Activated CD4-positive, alpha-beta memory T cell treated with anti-CD3 and anti-CD28 coated beads, Interleukin-2, amount 10 ng/mL, durations not matched to agents 7 days and 5 days (primary cell): ENCODE measurements at places on chromosomes 6 and 20.

- no peak for DNase-seq
Measured at GRCh38 chr6:111852725-111853124, 20.5 kb downstream of the FYN start.

DNA sequence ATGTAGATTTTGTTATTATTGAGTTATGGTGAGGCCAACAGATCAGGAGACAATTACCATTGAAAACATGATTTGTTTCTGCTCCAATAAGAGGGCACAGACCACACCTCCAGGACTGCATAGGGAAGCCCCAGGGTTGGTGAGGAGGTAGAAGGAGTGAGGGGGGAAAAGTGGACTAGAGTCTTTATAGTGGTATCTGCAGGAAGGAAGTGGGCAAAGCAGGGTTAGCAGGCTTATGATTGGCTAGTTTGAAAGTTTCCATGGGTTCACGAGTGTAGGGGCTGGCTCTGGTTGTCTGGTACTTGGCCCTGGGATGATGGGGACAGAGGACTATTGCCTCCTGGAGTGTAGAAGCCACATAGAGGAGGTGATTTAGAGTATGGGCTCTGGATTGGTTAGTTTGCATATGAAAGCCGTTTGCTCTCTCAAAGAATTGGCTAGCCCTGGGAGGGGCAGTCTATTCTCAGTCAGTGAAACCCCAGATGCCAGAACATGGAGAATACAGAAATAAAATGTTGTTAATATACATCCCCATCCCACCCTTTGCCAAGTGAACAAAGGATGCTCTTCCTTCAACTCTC is 156.6 kb downstream of the KLHL32 start:
- no peak for DNase-seq

DNA sequence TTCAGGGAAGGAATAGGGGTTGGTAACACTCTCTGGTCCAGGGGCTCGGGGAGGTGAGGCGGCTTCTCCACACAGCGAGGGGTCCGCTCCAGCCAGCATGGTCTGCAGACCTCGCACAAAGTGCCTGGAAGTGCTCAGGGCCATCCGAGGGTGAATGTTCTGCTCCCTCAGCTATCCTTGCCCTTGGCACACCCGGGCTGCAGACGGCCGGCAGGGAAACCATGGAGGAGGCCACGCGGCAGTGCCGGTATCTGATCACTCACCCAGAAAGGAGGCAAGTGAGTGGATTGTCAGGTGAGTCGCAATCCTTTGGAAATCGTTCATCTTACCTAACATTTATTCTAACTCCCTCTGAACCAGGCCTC is 62.0 kb downstream of the DLL1 start:
- no peak for DNase-seq

DNA sequence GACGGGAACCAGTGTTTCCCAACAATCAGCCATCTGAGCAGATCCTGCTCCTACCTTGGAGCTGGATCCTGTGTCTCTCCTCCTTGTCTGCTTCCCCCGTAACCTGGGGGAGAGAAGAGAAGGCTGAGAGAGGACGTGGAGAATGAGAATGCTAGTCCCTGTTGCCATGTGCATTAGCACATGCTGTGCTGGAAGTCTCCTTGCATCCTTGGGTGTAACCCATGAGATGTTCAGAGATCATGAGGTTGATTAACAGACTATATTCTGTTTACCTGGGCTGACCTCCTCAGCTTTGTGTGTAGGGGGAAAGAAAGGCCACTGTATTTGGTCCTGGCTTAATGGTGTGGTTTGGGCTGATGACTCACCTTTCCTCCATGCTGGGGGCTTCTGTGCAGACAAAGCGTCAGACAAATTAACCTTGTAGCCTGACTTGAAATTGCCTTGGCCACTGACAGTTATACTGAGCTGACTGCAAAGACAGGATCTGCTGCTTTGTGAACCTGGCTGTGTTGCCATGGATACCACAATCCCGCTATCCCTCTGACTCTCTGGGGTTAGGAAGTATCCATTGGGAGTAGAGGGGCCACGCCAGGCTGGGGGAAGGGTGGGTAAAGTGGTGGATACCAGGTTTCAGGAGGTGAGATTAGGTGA is 243.7 kb upstream of the CHD6 start:
- no peak for DNase-seq

DNA sequence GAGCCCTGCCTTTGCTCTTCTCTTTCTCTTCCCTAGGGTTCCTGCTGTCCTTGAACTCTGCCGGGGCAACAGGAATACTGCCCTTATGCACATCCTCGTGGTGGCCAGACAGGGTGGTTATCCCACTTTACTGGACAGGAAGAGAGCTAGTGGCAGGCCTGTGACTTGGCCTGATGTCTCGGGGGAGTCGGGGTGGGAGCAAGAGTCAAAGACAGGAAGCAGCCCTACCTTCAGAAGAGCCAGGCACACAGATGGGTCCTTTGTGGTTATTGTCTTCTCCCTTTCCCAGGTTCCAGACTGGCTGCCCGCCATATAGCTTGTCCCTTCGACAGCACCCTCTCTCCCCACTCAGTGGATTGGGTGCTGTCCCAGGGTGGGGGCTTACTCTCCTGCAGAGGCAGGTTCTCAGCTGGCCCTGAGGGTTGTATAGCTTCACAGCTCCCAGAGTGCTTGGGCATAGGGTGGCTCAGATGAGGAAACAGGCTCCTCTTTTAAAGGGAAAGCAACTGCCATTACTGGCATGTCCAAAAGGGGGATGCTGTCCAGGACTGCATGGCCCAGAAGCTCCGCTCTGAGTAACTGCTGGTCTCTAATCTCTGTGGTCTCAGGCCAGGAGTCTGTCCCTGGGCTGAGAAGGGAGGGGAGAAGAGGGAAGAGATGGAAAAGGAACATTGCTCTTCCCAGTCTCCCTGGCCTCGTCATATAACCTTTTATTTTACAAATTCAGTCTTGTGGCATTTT is 17.3 kb downstream of the PLCG1 start:
- no peak for DNase-seq

DNA sequence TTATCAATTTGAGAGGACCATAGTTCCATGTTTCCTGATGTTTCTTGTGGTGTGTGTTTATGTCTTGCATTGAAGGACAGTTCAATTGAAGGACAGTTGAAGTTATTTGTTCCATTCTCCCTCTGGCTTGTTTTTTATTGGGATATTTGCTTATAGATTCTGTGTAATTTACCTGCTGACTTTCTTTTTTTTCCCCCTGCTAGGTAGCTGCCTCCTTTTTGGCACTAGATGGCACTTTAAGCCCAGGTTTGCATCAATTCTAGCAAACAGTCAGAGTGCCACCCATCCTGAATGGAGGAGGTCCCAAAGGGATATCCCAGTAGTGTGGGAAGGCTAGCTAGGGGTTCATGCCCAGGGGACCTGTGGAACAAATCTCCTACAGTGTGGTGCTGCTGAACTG is 78.1 kb downstream of the CFAP61 start:
- DNase-seq: no peak

DNA sequence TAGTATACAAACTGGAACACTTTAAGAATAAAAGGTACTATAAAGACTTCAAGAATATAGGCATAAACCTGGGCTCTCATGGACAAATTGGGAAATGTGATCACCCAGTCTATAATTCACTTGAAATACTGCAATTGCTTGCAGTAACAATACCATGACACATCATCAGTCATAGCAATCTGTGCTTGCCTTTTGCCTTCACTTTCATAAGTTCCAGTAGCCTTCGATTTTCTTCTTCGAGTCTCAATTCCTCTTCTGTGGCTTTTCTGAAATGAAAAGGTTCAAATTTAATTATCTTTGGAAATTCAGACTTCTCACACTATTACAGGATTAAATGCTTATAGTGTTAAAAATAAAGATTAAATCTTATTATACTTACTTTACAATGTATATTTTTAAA is 96.3 kb upstream of the ZBTB24 start:
- DNase-seq: no peak

DNA sequence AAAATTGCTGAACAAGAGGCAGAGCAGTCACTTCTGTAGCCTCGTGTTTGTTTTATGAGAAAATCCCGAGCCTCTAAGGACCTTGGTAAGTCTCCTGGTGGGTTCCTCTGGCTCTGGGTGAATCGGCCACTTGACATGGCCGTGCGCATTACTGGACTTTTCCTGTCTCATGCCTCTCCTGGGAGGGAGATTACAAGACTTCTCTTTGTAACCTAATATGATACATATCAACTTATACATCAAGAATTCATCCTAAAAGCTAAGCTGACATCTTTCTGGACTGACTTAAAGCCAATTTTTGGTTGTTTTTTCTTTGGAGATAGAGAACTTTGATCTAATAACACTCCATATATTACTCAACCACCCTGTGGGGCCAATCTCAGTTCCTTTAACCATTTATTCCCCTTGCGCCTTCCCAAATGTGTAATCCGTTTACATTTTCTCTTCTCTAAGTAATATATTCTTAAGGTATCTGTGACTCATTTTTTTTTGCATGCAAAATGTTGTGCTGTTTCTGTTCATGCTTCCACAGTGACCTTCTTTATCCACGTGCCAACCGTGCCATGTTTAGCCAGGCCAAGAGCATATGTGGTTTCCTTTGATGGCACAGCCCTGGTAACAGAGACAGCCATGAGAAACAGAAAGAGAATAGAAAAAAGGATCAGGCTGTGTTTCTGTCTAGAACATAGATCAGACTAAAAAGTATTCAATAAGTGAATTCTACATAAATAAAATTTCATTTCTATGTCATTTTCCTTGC is 47.5 kb upstream of the JAG1 start:
- DNase-seq: no peak
